ENCODE measurements at places on chromosomes 2 and 18.

DNA sequence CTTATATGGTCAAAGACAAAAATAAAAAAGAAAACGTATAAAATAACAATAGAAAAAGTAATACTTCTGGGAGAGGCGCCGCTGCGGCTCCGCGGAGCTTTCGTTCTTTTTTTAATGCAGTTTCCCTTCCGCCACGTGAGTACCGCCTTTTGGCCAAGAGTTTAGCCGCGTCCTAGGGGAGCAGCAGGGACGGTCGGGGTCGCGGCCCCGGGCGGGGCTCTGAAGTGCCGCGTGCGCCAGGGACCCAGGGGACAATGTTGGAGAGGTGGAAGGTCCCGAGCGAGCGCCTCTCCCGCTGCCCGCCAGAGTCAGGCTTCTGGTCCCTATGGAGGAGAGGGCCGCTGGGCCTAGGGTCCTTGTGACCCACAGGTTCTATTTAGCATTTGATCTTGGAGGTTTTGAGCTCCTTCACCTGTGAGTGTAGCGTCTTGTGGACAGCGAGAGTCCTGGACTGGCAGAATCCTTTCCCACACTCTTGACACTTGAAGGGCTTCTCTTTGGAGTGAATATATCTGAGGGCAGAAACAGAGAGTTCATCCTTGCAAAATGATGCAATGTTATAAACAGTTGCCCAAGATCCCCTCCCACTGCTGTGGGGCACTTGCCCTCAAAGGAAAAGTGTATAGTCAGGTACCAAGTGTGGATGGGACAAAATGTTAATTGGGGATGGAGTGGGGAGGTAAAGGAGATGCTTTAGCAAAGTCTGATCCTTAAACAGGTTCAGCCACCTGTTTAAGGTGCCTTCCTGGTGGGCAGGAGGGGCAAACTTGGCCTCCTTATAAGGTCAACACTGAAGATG, 6.3 kb downstream of the OSR1 start:
- no peak for DNase-seq

GRCh38 chr18:59661891-59662701, 35.1 kb downstream of the CCBE1 start:
- no peak for DNase-seq

DNA sequence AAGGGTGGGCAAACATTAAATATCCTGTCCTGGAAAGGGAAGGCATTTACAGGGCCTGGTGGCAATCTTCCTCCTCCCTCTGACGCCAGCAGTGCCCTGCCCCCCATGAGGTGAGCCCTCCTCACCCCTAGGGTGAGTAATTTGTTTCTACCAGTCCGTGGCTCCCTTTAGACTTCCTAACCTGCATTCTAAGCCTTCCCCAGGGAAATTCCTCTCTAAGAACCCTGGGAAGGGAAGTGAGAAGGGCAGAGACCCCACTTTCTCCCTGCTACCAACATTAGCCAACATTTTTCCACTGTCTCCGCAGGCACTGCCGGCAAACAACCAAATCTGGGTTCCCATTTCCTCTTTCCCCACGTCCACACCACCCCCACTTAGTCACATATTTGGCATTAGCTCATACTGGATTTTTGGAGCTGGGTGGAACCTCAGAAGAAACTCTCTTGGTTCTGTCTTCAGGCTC, 69.3 kb downstream of the NRP2 start:
- DNase-seq: no peak

- no peak for DNase-seq
Measured at GRCh38 chr2:152560166-152560565, 157.1 kb downstream of the PRPF40A start.

GRCh38 chr2:108193251-108193650, 46.5 kb upstream of the SULT1C3 start:
- no peak for DNase-seq

- DNase-seq: no peak
Measured at GRCh38 chr18:56568986-56569385, 69.4 kb downstream of the TXNL1 start.
